ENCODE measurements at places on chromosomes 12 and 14.

DNA sequence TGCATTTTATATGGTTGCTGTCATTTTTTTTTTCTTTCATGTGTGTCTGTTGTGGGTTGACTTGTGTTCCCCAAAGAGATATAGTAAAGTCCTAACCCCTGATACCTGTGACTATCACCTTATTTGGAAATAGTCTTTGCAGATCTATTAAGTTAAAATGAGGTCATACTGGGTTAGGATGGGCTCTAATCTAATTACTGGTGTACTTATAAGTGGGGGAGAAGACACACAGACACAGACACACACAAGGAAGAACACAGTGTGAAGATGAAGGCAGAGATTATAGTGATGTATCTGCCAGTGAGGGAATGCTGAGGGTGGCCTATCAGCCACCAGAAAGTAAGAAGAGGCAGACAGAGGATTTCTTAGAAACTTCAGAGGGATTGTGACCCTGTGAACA is 318.4 kb upstream of the ATP2B1 start:
- no peak for DNase-seq

GRCh38 chr12:92621833-92622232 is 81.0 kb upstream of the PLEKHG7 start:
- DNase-seq: no peak

DNA sequence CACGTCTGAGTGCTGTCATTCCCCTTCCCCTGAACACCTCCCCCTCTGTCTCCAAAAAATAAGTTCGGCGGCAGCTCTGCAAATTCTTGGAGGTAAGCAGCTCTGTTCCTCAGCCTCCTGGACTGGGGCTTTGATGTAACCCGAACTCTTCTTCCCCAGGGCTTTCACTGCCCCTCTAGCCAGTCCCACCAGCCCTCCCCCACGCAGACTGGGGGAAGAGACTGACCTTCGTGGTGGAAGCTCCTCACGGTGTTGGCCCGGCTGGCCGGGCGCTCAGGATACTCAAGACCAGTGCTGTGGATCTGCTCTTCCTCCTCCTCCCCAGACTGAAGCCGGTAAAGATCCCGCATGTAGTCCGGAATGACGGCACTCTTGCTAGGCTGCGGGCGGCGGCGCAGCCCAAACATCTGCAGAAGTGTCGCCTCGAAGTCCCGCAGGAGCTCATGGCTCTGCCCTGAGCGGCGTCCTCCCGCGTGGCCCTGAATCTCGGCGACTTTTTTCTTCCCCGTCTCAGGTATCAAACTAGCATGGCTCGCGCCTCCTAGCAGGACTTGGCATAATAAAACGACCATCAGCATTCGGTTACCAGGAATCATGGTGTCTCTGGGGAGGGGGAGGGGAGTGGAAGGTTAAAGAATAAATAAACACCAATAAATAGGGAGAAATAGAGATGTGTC is 4.9 kb downstream of the BMP4 start:
- no peak for DNase-seq

DNA sequence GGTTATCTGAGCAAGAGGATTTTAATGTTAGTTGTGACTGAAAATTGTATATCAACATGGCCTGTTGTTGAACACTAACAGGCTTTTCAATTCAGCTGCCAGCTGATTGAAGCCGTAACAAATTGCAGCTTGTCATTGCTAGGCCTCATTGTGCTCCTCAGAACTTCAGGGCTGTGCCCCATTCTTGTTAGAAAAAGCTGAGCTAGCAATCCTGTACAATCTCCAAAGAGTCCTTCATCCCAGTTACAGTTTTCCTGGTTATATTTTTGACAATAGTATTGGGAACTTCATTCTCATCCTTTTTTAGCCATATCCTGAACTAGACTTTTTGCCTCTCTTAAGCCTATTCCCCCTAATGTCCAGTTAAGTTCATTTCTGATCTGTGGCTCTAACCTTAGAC is 564.1 kb upstream of the ATXN7L3B start:
- DNase-seq: no peak

DNA sequence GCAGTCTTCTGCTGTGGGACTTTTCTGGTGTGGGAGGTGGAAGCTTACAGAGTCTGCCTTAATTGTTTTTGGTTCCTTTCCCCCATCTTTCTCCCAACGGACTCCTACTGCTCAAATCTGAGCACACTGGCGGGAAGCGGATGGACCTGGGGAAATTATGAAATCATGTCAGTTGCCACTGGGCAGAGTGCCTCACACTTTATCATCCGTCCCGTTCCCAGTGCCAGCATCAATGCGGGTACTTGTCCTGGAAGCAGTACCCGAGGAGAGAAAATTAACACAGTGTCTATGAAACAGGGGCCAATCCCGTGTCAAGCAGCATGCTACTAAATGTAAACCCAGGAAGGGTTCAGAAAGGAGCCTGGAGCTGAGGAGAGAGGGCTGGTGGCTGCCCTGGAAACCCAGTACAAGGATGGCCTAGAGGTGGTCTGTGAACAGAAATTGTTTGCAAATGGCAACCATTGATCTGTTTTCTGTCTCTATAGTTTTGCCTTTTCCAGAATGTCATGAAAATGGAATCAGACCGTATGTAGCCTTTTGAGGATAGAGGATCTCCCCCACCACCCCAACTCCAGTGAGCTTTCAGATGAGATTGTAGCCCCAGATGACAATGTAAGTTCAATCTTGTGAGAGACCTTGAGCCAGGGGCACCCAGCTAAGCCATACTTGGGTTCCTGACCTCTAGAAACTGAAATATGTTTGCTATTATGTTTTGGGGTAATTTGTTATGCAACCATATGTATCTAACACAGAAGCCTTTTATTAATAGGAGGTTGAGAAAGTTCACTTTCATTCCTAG is 908 bp upstream of the CDKL1 start:
- no peak for DNase-seq

- peak; percentile 92 for DNase-seq
Measured at GRCh38 chr14:70972107-70972976, 65.1 kb downstream of the PCNX1 start.

DNA sequence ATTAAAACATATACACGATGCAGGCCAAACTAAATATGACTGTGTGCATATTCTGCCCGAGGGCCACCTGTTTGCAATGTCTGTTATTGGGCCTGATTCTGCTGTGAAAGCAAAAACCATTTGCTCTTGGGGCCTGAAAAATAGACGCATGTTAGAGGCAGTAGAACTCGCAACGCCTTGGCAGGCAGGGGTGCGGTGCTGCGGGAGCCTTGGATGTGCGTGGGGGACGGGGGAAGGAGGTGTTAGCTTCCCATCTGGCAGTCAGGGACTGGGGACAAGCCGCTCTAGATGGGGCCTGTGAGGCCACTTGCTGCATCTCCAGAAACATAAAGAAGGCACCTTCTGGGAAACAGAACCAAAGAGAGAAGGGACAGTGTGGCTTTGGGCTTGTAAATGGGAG is 216.3 kb downstream of the PHETA1 start:
- no peak for DNase-seq

DNA sequence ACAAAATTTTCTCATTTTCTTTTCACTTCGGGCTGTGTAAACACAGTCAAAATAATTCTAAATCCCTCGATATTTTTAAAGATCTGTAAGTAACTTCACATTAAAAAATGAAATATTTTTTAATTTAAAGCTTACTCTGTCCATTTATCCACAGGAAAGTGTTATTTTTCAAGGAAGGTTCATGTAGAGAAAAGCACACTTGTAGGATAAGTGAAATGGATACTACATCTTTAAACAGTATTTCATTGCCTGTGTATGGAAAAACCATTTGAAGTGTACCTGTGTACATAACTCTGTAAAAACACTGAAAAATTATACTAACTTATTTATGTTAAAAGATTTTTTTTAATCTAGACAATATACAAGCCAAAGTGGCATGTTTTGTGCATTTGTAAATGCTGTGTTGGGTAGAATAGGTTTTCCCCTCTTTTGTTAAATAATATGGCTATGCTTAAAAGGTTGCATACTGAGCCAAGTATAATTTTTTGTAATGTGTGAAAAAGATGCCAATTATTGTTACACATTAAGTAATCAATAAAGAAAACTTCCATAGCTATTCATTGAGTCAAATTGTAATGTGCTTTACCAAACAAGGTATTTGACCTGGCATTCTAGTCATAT is 4.8 kb downstream of the CDKN1B start:
- no peak for DNase-seq

- no peak for DNase-seq
Measured at GRCh38 chr14:50381823-50382287, 14.8 kb downstream of the CDKL1 start.

GRCh38 chr12:3137268-3137781 is 60.1 kb downstream of the TSPAN9 start:
- no peak for DNase-seq

GRCh38 chr12:132535019-132535418 is 45.1 kb downstream of the FBRSL1 start:
- no peak for DNase-seq

DNA sequence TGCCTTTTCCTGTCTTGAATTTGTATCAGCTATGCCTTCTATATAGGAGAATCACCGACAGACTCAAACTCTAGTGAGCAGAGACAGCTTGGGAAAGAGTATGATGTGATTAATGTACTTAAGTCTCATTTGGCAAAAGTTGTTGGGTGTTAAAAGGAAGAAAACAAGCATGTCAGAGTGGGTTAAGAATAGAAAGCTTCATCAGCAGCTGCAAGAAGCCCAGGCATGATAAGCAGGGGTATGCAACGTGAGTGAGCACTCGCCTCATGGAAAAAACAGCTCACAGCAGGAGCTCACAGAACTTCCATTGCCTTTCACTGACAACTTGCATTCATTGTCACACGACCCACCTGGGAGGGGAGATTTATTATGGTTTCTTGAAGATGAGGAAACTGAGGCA is 35.9 kb upstream of the WNK1 start:
- DNase-seq: no peak

DNA sequence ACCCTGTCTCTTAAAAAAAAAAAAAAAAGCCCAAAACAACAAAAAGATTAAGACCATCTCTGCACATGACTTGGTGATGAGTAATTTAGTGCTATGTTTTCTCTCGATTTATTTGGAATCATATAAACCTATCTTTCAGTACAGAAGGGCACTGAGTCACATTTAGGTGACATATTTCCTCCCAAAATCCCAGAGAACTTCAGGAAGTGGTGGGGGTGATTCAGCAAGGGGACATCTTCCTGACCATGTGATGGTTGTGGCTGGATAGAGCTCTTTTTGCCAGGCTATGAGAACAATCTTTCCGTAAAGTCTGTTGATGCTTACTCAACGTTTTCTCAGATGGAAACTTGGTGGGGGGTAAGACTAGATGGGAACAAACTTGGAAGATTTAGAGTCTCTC is 50.0 kb downstream of the PPFIBP1 start:
- no peak for DNase-seq

DNA sequence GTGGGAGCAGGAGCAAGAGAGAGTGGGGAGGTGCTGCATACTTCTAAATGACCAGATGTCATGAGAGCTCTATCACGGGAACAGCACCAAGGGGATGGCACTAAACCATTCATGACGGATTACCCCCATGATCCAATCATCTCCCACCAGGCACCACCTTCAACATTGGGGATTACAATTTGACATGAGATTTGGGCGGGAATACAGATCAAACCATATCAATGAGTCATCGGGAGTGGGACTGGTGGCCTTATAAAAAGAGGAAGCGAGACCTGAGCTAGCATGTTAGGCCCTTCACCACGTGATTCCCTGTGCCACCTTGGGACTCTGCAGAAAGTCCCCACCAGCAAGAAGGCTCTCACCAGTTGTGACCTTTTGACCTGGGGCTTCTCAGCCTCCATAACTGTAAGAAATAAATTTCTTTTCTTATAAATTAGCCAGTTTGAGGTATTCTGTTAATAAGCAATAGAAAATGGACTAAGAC is 28.7 kb downstream of the COX8C start:
- no peak for DNase-seq

DNA sequence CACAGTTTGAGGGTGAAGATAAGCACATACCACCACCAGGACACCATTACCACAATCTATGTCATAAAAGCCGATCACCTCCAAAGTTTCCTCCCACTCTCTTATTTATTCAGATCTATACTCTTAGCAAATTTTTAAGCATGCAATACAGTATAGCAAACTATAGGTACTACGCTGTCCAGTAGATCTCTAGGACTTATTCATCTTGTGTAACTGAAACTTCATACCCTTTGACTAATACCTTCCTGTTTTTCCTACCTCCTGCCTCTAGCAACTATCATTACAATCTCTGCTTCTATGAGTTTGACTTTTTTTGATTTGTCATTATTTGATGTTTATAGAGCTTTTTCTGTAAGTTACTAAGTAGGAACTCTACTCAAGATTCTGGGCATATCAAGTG is 84.5 kb upstream of the MANSC4 start:
- DNase-seq: no peak

- DNase-seq: no peak
Measured at GRCh38 chr12:98894412-98895085, 249.5 kb downstream of the APAF1 start.

- DNase-seq: no peak
Measured at GRCh38 chr12:87107270-87107669, 851.1 kb upstream of the MGAT4C start.

DNA sequence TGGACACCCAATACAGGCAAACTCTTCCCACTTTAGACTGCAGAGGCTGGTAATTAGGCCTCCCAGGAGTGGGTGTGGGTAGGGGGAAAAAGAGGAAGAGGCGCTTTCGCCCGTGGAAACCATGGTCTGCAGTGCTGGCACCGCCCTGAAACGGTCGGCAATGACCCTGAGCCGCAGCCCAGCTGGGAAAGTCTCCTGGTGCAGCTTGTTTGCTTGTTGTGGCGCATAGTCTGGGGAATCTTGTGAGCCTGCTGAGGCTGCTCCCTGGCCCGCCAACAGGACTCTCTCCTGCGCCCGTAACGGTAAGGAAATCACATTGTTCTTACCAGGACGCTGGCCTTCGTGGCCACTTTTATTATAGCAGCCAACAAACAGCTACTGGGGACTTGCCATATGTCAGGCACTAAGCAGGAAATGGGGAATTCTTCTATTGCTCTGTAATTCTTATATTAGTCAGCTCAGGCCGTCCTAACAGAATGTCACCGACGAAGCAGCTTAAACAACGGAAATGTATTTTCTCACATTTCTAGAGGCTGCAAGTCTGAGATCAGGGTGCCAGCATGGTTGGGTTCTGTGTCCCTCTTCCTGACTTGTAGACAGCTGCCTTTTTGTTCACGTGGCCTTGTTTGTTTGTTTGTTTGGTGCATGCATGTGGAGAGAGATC is 52.5 kb upstream of the RIN3 start:
- DNase-seq: peak; percentile 57

GRCh38 chr14:71185637-71186036 is 278.4 kb downstream of the PCNX1 start:
- DNase-seq: no peak

- DNase-seq: no peak
Measured at GRCh38 chr14:93012951-93013719, 90.2 kb downstream of the CHGA start.

GRCh38 chr12:46560874-46561273 is 188.3 kb upstream of the SLC38A2 start:
- no peak for DNase-seq

GRCh38 chr12:80299976-80300375 is 144.1 kb upstream of the PTPRQ start:
- DNase-seq: no peak

- DNase-seq: peak; percentile 17
Measured at GRCh38 chr12:121062391-121063045, 23.5 kb upstream of the OASL start.
